Fibroblast of skin of left quadriceps (primary cell): ENCODE measurements at places on chromosomes 5 and 9.

- DNase-seq = peak; percentile 87
Measured at GRCh38 chr9:115411993-115412452, 294.1 kb upstream of the TNC start.

GRCh38 chr9:124385623-124386022, 29.6 kb downstream of the PSMB7 start:
- DNase-seq = no peak

GRCh38 chr5:143297756-143298155, 105.7 kb downstream of the NR3C1 start:
- no peak for DNase-seq

DNA sequence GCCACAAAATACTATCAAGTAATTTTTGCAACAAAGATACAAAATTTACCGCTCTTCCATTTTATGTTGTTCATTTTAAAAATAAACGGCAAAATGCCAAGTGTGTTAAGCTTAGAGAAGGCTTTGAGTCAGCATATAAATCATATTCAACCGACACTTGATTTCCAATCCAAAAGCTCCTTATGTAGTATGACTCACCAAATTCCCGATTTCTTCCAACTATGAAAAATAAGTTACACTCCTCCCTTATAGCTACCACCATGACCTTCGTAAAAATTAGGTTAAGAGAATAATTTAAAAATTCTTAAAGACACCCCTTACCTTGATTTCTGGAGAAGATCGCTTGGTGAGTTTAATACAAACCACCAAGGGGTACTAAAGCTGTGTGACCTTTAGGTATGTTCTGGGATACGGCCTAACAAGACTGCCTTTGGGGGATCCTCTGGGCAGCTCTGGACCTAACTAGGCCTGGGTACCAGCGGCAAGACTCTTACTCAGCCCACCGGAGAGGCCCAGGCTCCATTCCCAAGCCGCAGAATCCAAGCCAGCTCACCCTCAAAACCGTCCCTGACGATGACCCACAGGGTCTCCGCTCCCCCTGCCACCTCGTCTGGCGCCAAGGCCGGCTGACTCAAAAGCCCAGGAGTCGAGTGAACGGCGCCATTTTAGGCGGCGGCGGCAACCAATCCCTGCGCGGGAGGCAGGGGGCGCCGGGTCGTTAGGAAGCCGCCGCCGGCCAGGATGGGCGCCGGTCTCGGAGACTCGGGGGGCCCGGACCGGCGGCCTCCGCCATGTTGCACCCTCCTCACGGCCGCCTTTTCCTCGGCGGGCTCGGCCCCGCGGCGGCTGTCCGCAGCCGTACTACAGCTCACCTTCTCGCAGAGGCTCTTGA, 739 bp downstream of the PPP2CA start:
- DNase-seq = peak; percentile 48

DNA sequence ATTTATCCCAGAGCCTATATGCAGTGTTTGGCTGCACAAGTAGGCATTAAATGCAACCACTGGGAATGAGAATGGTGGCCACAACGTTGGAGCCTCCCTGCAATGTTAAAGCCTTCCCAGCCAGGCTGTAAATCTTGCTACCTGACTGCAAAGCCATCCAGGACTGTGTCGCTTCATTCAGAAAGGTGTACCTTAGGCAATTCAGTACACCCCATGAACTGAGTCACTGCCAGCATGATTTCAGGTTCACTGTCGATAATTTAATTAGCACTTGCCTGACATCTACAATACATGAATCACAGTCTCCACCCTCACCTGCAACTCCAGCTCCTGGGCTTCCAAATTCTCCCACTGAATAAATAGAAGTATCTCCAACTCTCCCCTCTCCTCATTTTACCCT, 108.4 kb downstream of the SLIT3 start:
- DNase-seq = no peak
